ENCODE measurements at places on chromosomes 2 and 18.

GRCh38 chr2:200056105-200056504, 100.7 kb downstream of the MAIP1 start:
- DNase-seq = no peak

- no peak for DNase-seq
These were observed 476.4 kb upstream of the CHST9 start for GRCh38 chr18:27661320-27662018.

- no peak for DNase-seq
These were observed 66.8 kb downstream of the XDH start for GRCh38 chr2:31347750-31348149.

- no peak for DNase-seq
These were observed 25.2 kb downstream of the IL1B start for GRCh38 chr2:112811276-112811831.

DNA sequence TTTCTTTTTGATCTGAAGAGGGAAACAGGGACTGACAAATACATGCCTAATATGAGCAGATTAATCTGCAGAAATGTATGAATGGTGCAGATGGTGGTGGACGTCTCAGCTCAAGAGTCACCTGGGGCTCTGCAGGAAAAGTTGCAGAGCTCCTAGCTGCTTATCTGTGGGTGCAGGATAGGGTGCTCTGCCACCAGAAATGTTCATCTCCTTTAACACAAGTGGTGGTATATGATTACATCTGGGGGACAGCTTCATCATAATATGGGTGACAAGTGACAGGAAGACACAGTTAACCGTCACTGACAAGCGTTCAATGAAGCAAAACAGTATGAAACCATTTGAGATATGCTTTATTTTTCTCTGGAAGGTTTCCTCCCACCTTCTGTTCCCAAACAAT, 121.2 kb upstream of the LINC00305 start:
- DNase-seq = no peak

GRCh38 chr18:7924616-7925015, 357.5 kb downstream of the PTPRM start:
- DNase-seq = no peak
